NCI-H1105 treated with DMSO at 0.1 percent for 48 hours (cell line): ENCODE measurements at places on chromosomes 11 and 22.

- DNase-seq: no peak
Observed at GRCh38 chr22:38732251-38732815, 23.5 kb downstream of the SUN2 start.

GRCh38 chr22:37151401-37151800 lies 1.7 kb upstream of the IL2RB start:
- no peak for DNase-seq

DNA sequence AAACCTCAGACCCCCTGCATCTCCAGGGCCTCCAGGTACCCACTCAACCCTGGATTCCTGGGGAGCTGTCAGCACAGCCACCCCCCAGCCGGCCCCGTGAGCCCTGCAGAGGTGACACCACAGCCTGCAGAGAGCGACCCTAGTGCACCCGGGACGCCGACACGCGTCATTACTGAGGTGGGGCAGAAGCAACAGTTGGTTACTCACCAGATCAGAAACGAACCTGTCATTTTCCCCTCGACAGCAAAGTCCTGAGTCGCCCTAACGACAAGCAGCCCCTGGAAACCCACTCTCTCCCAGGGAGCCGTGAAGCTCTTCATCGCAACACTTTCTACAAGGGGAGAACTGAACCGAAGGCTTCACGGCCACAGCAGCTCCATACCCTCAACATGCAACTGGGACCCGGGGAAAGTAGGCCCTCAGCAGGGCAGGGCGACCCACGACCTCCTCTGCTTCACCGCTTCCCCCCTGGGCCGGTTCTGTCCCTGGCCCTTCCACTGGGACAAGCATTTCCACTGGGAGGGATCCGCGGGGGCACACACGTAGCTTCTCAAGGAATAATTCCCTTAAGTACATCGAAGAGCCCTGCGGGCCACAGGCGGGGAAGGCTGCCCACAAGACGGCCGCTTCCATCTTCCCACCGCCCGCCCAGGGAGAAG lies 1.6 kb downstream of the BRD1 start:
- no peak for DNase-seq

- no peak for DNase-seq
Observed at GRCh38 chr11:112901924-112902323, 59.3 kb upstream of the NCAM1 start.
